ENCODE measurements at places on chromosomes 3 and 15.

GRCh38 chr15:60428935-60429334, 31.1 kb upstream of the ANXA2 start:
- no peak for DNase-seq

- DNase-seq, result no peak
Measured at GRCh38 chr15:66661432-66662096, 40.5 kb upstream of the SMAD6 start.

DNA sequence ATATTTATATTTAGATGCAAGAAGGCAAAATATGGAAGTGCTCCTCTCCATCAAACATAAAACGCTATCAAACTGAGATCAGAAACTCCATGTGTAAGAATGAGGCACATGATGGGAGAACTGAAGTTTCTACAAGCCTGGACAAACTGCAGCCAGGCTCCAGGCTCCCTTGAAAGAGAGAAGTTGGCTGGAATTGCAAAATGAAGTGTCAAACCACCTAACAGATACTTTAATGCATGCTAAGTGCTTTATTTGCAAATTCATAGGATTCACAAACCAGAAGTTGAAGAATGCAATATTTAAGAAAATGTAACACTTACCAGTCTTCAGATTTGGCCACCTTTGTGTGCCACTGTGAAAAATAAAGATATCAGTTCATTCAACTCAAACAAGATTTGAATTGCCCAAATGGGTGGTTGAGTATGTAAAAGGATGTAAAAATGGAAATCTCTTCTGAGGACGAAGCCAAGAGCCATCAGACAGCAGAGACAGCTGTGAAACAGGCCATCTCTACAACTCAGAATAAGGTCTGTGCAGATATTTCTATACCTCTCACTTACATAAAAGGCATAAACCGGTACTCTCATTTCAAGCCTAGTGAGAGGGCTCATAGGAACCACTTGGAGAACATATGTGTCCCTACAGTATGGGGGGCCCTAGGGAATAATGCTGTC, 87.0 kb downstream of the DPPA2 start:
- DNase-seq, result no peak

DNA sequence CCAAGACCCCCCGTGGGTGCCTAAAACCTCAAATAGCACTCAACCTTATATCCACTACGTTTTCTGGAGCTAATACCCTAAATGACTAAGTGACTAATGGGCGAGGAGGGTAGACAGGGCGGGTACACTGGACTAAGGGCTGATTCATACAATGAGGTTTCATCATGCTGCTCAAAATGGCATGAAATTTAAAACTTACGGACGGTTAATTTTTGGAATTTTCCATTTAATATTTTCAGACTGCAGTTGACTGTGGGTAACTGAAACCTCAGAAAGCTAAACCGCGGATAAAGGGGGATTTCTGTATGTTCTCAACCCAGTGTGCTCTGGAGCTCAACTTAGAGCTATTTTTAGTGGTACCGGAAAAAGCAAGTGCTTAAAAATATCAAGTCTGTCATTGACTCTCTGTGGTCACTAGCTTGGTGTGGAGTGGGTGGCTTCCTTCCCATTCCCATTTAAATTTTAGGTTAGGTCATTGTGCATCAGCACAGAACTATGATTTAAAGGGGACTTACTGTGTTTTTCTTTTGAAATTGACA, 72.9 kb downstream of the LRRC28 start:
- no peak for DNase-seq

- DNase-seq, result no peak
Measured at GRCh38 chr3:78906245-78906644, 861.6 kb downstream of the ROBO1 start.
